ENCODE measurements at places on chromosomes 6 and 20.

GRCh38 chr20:4901031-4901818 is 100.1 kb downstream of the SLC23A2 start:
- DNase-seq = no peak

GRCh38 chr6:83221276-83221675 is 28.1 kb downstream of the RWDD2A start:
- DNase-seq = no peak

DNA sequence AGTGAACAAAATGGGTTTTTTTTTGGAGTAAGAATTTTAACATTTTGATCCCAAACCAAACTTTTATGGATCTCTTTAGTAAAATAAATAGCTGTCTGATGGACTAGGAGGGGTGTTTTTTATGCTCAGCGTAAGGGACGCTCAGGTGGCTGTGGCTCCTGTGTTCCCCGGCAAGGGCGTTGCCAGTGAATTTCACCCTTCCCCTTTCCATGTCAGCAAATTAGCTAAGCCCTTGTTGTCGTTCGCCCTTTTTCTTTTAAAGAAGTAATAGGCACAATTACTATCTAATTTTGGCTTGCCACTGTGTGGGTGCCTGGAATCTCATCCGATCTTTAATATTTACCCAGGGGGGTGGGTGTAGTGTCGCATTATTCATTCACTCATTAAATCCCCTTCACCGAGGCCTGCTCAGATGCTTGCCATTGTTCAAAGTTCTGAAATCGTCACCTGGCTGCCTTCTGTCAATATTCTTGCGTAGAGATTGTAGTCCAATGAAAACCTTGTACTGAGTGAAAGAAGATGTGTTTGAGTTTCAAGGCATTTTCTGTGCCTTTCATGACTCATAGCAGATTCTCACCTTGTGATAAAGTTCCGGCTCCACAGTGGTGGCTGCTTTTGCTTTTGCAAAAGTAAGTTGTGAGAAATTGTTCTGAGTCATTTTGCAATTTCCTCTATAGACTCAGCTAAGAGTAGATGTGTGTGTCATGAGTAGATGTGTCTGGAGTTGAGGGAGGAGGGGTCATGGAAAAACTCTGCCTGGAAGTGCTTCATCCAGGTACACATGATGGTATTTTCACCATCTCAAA is 40.0 kb upstream of the CLDN20 start:
- DNase-seq = peak; percentile 42

DNA sequence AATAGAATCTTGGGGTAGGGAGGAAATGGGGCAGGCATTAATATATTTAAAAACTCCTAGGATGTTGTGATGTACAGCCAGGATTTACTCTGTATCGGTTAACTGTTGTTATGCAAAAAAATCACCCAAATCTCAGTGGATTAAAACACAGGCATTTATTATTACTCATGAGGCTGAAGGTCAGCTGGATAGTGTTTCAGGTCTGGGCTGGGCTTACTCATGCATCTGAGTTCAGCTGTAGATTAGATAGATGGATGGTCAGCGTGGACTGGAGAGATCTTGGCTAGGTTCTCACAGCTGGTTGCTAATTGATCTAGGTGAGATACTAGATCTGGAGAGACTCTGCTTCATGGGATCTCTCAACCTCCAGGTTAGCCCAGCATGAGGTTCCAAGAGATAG is 131.4 kb downstream of the BTBD3 start:
- DNase-seq = no peak

DNA sequence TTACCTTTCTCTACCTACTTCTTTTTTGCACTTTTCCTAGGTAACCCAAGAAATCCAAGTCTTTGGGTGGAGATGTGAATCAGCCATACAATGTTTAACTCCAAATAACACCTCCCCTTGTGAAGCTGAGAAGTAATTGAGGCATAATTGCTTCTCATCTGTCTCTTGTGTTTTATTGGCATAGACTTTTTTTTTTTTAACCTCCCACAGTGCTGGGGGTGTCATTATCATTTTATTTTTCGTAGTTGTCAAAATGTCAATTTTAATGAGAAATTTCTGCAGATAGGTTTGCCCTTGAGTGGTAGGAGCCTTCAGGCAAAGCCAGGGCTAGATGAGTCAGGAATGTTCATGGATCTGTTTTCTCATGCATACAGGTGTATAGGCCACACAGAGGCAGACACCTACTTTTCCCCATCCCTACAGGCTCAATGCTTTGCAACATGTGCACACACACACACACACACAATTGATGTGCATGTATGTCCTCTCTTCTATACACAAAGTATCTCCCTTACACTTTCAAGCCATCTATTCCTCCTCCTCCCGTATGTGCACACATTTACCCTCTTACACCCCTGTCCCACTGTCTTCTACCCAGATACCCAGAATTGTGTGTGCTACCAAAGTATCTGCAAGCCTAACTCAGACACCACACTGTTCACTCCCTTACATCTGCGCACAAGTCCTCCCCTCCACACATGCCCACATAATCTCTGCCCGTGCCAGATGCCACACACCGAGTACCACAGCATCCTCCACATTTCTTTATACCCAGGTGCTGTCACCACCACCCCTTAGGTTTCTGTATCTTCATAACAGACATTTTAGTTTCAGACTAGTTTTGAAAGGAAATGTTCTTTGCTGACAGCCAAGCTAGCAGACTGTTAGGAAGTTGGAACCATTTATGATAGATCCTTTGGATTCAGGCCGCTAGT is 22.0 kb downstream of the RALY start:
- no peak for DNase-seq

GRCh38 chr6:113626475-113626874 is 230.7 kb upstream of the MARCKS start:
- no peak for DNase-seq

- DNase-seq = no peak
Observed at GRCh38 chr6:259901-260508, 32.3 kb upstream of the DUSP22 start.

- no peak for DNase-seq
Observed at GRCh38 chr6:130655586-130655985, 171.6 kb upstream of the SMLR1 start.

DNA sequence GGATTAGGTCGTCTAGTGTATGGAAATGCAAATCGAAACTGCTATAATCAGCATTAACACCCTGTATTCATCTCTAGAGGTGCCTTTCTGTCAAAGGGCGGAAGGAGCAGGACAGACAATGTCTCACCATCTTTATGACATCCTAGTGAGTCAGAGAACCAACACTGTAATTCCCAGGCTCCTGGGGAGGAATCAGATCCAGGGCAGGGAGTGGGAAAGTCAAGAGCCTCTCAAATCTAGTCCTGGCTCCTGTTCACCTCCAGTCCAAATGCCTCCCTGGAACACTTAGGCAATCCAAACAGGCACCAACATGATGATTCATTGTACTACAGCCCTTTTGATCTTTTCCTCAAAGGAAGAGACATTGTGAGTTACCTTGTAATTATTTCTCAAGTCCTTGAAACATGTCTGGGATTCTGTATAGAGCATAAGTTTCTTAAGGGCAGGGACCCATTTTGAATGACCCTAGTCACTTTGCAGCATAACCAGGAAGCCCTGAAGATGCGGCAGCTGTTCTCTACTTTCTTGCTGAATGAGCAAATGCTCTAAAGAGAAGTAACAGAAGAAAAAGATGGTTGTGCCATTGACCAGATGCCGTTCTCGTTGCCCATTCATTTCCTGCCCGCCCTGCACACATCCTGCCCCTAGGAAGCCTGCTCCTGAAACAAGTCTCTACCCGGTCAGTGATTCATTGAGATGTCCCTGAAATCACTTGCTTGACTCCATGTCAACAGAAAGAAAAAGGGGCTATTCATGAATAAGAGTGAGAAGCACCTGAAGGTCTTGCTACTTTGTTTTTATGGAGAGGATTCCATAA is 112.8 kb upstream of the JARID2 start:
- no peak for DNase-seq

- DNase-seq = no peak
Observed at GRCh38 chr20:52824494-52825216, 147.5 kb upstream of the TSHZ2 start.

DNA sequence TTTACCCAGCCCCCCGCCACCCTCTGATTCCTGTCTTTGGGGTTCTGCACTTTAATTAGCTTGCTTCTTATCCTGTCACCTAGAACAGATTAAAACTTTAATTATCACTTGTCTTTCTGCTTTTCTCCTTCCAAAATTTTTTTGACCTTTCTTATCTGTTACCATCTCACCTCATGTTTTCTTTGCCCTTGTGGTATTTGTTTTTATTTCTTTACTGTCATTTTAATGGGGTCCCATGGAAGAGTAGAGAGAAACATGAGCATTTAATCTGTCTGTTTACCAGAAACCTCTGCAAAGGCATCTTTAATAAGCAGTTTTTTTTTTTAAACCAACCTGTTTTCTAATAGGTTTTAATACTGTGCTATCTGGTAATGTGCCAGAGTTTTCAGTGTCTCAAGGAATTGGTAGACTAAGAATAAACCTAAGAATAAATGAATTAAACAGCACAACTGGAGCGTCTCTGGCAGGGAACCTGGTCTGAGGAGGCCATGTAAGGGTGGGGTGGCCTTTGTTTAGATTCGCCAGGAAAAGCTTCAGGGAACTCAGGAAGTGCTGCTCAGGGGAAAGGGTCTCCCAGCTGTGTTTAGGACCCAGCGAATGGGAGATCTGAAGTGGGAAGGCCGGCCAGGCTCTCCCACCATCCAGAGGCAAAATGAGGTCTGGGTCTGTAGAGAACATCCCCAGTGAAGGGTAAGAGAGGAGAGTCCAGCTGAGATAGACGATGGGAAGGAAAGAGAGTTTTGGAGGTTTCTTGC is 69.8 kb downstream of the ARID1B start:
- no peak for DNase-seq

GRCh38 chr6:36196113-36196879 is at the start of gene BRPF3:
Gene BRPF3 (plus strand): TSS chr6:36196744. CDS start chr6:36200323, 3,579 bp downstream.
- peak; percentile 74 for DNase-seq

Data from stimulated activated CD4-positive, alpha-beta T cell treated with anti-CD3 and anti-CD28 coated beads, Interleukin-12 subunit alpha, Interleukin-12 subunit beta, amount 100 ng/mL, for 4 hours (primary cell).